ENCODE measurements at places on chromosomes 13 and 19.

DNA sequence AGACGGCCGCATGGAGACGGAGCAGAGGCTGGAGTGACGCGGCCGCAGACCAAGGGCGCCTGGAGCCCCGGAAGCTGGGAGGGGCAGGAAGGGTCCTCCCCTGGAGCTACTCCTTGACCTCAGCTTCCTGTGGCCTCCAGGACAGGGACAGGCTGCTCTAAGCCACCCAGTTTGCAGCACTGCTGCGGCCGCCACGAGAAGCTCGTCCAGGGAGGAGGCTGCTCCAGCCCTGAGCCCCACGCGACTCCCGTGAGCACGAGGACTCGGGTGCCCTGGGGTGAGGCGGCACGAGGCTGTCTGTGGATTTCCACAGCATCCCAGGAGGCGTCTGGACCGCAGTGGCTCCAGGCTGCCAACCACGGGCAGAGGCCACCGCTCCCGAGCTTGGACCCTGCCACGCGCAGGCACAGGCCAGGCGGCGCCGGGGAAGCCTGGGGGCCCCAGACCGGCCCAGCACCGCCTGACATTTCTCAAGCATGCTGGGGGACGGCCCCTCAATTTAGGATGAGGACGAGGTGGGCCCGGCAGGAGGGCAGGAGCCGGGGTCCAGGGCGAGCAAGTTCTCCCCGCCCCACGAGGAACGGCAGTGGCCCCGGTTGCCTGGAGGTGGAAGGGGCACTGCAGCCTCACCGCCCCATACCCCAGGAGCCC lies 10.7 kb downstream of the SBNO2 start:
- no peak for DNase-seq

GRCh38 chr13:97273341-97273831 lies 51.3 kb downstream of the MBNL2 start:
- no peak for DNase-seq

- DNase-seq, result no peak
These were observed 132.1 kb downstream of the RGCC start for GRCh38 chr13:41589434-41589833.

GRCh38 chr19:48330012-48330681 lies 4.8 kb downstream of the EMP3 start:
- peak; percentile 84 for DNase-seq

DNA sequence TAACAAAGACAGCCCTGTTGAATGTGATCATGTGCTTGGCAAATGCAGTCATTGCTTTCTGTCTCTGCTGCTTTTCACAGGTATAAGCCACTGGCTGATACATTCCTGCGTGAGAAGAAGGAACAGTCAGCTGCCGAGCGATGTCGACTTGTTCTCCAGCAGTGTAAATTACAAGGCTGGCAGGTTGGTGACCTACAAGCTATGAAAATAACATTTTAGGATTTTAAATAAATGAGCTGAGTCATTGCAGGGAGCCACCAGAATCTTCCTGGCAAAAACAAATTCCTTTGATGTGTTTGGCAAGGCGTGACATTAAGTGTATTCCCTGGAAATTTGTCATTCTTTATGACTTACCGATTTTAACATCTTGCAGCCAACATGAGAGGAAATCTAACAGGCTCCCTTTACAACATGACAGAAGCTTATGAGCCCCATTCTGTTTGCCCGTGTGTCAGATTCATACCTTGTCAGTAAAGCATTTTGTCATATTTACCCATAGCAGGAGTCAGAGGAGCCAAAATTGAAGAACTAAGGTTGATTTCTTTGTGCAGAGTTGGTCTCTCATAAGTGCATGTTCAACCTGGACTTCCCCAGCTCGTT lies 471.4 kb downstream of the MYO16 start:
- no peak for DNase-seq

GRCh38 chr13:29846475-29847256 lies 3.8 kb downstream of the UBL3 start:
- no peak for DNase-seq

- no peak for DNase-seq
These were observed 171.8 kb downstream of the GPC6 start for GRCh38 chr13:93398167-93399035.
